ENCODE measurements at places on chromosomes 12 and 14. TPM values are rescaled to one million over a fixed set of nuclear protein-coding genes. Genes with fewer than 3 reads are reported as not detected.

Gene LMBR1L
- 55.7 TPM for total RNA-seq

Gene ANKRD13A
- 22.6 TPM for total RNA-seq

Gene RPL6
- total RNA-seq: 1,517 TPM

Gene TEX22
- total RNA-seq: 2.1 TPM

Gene INSM2
- not detected for total RNA-seq

Gene WASHC4
- 37.0 TPM for total RNA-seq

Gene ANKRD33
- total RNA-seq: not detected

Gene LRTM2
- not detected for total RNA-seq

Gene SERPINA1
- total RNA-seq: not detected

Gene RND1
- total RNA-seq: 2.0 TPM

Gene OVCH1
- not detected for total RNA-seq

Gene SLC24A4
- total RNA-seq: 0.15 TPM

Gene SLC10A1
- total RNA-seq: not detected

Gene C12orf75
- 47.4 TPM for total RNA-seq

Gene GXYLT1
- 25.0 TPM for total RNA-seq

Gene TMEM30B
- 0.24 TPM for total RNA-seq

Gene KERA
- not detected for total RNA-seq

Gene NELL2
- 596 TPM for total RNA-seq

Gene NGB
- not detected for total RNA-seq

Gene LIN52
- 15.1 TPM for total RNA-seq

Gene ZNF891
- total RNA-seq: 2.9 TPM

Gene BCL2L14
- not detected for total RNA-seq

Gene RNU7-1
- not detected for total RNA-seq

Gene USP44
- 6.9 TPM for total RNA-seq

Gene CDKL1
- 8.7 TPM for total RNA-seq

Gene APOLD1
- 6.4 TPM for total RNA-seq

Gene OLR1
- total RNA-seq: not detected

Gene VPS37B
- 30.2 TPM for total RNA-seq

Gene DCN
- total RNA-seq: 3.6 TPM

Gene NANOG
- not detected for total RNA-seq

Gene LRRK2
- total RNA-seq: 3.4 TPM

Gene ARG2
- total RNA-seq: 32.1 TPM

Gene SMCO3
- not detected for total RNA-seq
